ENCODE measurements at places on chromosomes 3 and 15.

DNA sequence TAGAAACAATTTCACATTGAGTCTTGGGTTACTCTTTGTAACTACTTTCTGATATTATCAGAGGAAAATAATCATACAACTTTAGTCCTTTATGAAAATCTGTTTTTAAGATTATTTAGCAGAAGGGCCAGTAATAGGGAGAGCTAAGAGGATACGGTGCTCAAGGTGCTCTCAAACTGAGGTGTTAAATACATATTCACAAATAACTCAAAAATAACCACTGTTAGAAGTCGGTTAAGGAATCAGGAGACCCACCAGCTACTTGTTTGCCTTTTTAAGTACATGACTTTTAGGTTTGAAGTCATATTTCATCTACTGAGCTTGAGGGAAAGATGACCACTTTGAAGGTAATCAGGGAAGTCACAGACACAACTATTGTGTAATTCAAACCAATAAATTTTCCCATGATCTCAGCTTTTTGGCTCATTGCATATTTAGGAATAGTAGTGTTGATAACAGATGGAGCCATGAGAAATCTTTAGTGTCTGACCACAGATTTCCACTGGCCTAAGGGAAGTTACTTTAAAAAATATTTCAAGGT, 1.4 kb upstream of the RSRC1 start:
- DNase-seq: no peak

DNA sequence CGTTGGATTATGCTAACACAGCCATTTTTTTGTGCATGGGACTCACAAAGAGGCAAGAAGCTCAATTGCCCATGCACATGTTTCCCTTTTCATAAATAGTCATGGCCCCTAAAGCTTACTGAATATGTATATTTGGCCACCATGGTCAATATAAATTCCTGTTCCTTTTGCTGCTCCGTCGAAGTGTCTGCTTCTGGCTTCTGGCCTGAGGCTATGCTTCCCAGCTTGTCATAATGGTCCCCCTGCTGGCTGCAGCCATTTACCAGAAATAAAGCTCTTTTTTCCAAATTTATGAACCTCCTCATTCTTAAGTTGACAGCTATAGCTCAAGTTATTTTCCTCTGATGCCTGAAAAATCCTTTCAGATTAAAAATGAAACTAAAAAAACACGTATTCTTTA, 602.1 kb downstream of the VGLL3 start:
- no peak for DNase-seq

- DNase-seq: no peak
These were observed 5.2 kb upstream of the SUMF1 start for GRCh38 chr3:4472312-4472711.

DNA sequence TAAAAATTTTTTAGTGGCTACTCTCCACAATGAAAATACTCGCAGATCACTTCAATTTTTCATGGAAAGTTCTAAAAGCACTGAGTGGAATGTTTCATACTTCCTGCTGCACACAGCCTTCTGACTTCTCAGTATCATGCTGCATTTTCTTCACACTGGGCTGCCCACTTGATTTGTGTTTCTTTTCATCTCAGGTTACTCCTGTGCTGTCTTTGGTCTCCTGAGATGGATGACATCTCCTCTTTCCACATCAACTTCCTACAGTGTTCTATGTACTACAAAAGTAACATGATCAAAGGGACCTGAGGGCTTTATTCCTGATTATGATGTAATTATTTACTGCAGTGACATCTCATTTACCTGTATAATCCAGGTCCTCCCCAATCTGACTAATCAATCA, 927.7 kb downstream of the ROBO2 start:
- DNase-seq: no peak

DNA sequence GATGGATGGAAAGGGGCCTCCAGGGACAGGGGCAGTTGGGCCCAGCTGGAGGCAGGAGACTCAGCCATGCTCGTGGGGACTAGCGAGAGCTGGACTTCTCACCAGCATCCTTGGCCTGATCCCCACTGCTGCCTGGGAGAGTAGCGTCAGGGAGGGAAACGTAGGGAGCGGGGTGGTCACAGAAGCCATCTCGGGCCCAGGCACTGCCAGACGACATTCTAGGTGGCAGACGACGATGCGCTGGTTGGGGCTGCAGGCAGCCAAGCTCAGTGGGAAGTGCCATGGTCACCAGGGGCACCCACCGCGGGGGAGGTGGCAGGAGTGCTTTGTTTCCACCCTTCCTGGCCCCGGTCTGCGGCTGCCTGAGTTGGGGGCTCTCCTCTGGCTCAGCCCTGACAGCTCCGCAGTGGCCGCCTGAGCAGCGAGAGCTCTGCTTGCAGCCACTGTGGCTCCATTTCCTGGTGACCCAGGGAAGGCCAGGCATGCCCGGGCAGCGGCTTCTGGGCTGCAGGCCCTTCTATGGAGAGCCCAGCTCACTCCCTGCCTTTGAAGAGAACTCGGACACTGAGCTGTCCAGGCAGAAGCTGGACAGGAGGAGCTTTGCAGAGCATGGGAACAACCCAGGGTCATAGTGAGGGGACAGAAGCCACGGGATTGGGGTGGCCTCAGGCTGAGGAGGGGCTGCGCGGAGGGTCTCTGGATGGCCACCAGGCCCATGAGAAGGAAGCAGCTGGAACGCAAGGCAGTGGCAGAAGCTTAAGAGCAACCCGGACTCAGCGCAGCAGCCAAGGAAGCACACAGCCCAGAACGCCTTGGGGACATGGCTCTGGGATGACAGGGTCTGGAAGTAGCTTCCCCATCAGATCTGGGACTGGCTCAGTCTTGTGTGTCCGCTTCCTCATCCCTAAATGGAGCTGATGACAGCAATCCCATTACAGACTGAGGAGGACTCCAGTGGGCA, 30.8 kb downstream of the KLHL25 start:
- no peak for DNase-seq

- no peak for DNase-seq
These were observed 32.5 kb downstream of the FNDC3B start for GRCh38 chr3:172071780-172072330.

DNA sequence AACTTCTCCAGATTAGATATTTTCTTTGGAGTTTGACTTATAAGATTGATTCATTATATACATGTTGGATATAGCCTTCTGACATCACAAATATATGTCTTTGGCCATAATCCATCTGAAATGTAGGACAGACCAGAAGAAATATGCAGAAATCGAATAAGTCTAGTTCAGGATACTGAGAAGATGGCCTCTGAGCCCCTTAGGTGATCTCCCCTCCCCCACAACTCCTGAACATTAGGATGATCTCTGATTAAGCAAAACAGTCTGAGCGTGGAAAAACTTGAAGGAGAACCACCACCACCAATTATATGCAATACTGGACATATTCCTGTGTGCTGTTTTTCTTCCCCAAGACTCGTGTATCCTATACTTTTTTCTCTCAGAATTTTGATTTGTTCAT, 3.2 kb downstream of the SETD5 start:
- no peak for DNase-seq

DNA sequence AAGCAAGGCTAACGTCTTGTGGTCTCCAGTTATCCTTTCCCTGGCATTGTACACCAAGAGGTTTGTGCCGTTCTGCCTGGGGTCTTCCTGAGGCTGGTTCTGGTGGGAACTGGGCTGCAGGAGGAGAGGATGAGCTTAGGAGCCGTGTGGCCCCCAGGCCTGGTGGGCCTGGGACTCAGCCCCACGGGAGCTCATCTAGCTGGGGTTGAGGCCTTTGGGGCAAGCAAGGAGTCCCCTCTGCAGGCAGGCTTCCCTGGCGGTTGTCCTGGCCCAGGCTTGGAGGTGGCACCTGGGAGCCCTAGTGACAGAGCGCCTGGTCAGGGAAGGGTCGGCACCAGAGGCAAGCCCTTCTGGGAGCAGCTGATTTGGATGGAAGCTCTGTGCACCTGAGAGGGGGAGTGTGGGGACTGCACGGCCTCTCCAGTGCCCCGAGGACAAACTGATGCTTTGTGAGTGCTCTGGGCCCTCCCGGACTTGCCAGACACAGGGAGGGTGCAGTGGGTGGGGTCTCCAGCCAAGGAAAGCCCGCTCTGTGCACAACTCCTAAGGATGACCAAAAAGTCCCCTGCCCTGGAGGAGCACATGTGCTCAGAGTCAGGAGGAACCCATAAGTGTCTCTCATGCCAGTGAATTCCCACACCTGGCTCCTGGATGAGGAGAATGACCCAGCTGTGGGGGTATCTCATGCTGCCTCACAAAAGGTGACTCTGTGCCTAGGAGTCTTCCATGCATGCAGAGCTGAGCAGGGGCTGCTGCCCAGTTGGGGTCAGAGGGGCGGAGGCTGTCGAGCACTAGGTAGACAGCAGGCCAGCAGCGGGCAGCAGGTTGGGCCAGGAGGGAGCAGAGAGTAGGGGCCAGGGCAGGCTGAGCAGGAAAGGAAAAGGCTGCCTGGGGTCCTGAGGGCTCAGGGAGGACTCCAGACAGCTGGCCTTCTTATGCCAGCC, 2.7 kb downstream of the PAK6 start:
- no peak for DNase-seq

DNA sequence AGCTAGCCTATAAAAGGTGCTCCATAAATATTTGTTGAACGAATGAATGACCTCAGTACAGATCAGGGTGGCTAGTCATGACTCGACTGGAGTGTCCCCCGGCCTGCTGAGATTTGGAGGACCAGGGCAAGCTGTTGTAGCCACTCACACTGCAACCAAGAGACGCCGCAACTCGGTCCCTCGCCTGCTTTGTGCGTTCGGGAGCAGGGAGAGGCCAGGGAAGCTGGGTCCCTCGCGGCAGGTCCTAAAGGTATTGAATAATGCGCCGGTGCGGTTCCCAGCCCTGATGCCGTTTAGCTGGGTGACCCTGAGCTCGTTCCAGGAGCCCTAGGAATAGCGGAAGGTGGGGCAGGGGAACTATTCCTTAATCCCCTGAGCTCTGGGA, 1.8 kb downstream of the IGDCC4 start:
- DNase-seq: no peak

DNA sequence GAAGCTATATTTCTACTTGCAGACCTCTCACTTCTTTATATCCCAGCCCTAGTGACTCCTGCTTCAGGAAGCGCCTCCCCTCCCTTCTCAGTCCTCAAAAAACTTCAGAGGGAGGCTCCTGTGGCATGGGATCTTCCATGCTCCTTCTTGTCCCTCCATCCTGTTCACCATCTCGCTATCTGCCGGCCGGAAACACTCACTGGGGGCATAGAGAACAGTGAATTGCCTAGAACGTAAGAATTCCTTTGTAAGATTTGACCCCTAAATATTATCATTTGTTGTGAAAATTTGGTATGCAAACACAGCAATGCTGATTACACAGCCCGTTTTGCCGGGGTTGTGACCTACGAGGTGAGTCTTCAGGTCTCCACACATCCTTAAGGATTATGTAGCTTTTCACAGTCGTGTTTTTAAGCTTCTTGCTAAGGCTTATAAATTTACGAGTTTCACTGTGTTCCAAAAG, 218.7 kb upstream of the ATP10A start:
- no peak for DNase-seq

DNA sequence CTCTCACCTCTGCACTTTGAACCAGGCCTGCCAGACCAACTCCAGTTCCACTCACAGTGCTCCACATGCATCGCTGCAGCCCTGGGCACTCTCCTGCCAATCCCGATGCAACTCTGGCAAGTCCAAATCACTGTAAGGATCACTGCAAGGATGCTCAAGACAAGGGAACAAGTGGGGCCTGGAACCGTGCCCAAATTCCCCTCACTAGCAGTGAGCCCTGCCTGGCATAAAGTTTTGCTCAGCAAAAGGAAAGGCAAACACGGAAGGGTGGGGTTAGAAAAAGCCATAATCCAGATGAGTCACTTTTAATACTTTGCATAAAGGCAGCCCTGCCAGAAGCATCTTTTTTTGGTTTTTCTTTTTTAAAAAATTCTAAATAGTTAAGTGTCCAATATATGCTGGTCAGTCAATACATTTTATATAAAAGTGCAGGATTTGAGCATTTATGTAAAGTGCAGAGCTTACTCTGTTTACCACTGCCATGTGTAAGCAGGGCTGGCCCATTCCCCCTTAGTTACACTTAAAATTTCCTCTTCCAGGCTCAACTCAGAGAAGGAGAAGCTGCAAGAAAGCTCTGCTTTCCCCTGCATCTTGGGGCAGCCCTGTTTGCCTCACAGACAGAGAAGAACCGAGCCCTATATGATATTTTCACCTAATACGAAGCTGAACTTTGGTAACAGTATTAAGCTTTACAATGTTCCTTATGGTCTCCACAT, 102.2 kb downstream of the CD47 start:
- no peak for DNase-seq

DNA sequence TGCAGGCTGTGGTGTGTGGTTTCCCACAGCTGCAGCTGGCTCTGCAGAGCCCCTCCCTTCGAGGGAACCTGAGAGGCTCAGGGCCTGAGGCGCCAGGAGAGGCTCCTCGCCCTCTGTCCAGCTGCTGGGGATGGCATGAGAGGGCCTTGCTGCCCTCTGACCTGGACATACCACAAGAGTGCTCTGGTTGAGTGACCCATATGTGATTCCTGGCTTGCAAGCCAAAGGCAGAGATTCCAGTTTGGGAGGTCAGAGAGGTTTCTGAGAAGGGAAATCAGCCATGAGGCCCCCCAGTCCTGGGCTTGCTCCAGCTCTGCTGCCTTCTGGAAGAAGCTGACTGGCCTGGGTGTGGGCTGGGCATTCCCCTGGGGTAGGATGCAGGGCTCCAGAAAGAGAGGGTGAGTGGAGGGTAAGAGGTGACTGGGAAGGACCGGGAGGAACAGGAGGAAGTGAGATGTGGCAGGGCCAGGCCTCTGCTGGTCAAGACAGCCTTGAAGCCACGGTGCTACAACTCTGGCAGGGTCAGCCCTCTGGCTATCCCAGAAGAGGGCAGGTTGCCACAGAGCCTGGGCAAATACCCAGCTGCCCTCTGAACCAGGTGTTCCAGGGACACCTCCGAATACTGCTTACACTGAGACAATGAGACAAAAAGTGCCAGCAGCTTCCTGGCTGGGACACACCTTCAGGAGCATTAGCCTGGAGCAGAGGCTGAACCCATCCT, 16.0 kb upstream of the SRP14 start:
- DNase-seq: no peak

DNA sequence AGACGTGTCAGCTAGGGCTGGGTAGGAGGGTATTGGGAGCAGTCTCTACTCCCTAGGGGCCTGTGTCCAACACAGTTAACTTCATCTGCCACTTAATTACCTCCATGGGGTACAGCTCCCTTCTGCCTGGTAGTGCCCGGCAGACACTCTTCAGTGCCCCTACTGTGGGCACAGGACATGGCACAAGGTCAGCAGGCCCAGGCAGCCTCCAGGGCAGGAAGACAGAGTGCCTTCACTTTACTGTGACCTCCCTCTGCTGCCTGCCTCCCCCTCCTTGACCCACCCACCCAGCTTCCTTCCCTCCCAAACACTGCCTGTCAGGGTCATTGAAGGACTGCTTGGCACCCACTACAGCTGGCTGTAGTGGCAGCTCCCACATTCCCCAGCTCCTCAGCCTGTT, 6.5 kb upstream of the GRM2 start:
- no peak for DNase-seq

DNA sequence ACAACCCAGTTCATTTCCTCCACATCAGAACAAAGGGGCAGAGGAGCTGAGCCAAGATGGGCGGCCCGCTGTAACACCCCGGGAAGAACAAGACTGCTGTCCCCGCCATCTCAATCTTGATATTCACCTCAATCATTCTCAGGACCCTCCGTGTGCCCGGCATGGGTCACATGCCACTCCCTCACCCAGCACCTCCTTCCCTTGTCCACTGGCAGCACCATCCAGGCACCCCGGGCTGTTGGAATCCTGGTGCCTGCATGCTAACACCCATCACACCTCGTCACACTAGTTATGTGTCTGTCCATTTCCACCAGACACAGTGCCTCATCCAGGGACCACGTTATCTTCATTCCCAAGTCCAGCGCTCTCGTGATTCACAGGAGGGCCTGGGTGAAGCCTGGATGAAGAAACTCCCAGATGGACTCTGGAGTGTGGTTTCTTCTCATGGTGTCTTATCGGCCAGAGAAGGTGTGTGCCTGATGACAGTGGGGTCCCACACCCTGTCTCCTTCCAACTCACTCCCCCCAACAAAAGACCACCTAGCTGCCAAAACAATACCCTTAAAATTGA, 16.7 kb downstream of the MEGF11 start:
- no peak for DNase-seq
